ENCODE measurements at places on chromosomes 6 and 20.

DNA sequence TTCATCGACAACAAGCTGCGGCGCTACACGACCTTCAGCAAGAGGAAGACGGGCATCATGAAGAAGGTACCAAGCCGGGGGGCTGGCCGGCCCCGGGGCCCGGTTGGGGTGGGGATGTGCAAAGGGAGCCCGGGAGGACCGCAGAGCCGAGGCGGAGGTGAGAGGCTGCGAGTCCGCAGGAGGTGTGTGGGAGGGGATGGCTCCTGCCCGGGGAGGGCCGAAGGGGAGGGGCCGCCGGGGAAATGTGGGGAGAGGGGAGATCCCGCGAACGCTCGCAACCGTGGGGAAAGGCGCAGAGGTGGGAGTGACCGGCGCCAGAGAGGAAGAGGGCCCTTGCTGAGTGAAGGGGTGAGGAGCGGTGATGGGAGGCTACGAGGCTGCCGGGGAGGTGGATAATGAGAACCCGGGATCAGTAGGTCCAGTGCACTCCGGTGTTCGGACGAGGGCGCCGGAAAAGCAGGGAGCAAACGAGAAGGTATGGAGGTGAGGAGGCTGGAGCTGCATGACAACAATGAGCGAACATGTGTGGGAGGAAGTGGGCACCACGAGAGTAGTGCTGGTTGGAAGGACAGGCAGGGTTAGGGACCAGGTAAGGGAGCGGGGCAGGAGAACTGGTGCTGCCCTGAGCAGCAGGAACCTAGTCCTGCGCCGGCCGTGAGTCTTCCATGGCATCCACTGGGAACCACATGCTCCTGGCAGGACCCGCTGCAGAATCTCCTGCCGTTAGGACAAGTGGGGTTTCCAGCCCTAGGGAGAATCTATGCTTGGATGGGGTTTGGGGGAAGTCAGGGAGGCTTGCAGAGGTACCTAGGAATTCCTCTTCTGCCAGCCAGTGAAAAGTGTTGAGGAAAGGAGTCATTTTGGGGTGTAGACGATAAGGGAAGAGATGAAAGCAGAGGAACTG is 1.3 kb downstream of the SRF start:
- no peak for DNase-seq

GRCh38 chr6:128883906-128884305 is 968 bp downstream of the LAMA2 start:
- DNase-seq = no peak

DNA sequence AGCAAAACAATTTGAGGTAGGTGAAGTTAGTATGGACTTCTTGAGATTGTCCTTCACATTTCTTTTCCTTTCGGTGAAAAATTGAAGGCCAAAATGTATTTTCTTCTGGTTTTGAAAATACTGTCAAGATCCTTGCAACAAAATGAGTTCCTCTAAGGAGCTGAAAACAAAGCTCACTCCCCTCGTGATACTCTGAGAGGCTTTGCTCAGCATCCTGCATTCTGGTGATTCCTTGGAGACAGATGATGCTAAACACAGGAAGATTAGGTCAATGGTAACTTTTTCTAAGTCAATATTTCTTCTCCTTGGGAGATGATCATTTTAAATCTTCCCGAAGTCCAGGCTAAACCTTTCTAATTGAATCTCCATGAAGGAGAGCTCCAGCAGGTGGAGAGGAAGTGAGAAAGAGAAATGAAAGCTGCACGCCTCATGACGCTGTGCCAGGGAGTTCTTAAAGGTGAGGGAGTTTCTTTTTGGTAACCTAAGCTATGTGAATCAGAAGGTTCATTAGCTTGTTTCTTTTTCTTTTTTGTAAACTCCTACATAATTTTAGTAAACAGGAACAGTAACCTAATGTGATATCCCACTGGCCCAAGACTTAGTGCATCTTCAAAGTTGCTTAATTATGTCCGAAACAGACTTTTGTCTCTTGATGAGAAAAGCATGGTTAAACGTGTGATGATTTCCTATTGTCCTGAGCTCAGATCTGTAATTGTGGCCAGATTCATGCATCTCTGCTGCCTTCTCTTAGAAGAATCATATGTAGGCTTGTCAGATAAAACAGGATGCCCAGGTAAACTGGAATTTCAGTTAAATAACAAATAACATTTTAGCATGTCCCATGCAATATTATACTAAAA is 15.0 kb downstream of the ESR1 start:
- DNase-seq = no peak

- no peak for DNase-seq
These were observed 103.3 kb upstream of the BACH2 start for GRCh38 chr6:90399970-90400369.

DNA sequence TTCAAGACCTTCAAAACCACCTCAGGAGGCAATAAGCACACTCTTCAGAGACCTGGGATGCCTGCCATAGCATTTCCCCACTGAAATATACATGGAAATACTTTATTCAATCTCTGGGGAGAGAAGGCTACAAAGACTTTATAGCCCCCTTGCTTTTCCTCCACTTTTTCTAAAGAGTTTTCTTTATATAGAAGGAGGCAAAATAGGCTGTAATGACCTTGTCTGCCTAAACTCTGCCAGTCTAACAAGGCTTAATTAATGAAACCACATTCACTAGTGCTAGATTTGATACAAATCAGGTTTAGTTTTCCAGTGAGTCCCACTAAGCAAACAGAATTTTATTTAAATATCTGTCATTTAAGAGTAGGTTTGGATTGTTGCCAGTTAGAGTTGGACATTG is 114.9 kb downstream of the ADGRG6 start:
- DNase-seq = no peak

DNA sequence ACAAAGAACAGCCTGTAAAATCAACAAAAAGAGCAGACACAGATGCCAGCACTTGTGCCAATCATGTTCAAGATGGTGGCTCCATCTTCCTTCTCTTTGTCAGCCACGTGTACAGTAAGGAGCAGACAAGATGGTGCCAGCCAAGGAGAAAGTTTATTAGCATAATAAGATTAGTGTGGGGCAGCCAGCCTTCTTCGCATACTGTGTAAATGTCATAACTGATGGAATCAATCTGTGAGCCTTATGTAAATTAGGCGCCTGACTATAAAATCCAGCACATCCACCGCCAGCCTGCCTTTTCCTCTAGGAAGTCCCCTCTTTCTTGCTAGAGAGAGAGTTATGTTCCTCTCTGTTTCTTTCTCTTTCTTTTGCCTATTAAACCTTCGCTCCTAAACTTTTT is 99.7 kb upstream of the RALGAPA2 start:
- DNase-seq = no peak

- peak; percentile 19 for DNase-seq
These were observed 117.8 kb downstream of the RTN4IP1 start for GRCh38 chr6:106511288-106512047.

DNA sequence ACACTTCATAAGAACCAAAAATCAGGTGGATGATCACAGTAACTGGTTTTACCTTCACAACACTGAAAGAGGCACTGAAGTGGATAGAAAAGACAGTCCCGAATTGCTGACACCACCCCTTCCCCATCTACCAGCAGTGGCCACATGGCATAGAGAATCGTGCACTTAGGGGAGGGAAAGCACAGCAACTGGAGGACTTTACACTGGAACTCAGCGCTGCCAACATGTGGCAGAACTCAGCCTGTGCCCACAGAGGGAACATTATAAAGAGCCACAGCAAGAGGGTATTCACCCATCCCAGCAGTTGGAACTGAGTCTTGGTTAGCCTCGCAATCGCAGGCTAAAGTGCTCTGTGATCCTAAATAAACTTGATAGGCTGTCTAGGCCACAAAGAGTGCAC is 6.5 kb upstream of the KIAA1586 start:
- DNase-seq = no peak

DNA sequence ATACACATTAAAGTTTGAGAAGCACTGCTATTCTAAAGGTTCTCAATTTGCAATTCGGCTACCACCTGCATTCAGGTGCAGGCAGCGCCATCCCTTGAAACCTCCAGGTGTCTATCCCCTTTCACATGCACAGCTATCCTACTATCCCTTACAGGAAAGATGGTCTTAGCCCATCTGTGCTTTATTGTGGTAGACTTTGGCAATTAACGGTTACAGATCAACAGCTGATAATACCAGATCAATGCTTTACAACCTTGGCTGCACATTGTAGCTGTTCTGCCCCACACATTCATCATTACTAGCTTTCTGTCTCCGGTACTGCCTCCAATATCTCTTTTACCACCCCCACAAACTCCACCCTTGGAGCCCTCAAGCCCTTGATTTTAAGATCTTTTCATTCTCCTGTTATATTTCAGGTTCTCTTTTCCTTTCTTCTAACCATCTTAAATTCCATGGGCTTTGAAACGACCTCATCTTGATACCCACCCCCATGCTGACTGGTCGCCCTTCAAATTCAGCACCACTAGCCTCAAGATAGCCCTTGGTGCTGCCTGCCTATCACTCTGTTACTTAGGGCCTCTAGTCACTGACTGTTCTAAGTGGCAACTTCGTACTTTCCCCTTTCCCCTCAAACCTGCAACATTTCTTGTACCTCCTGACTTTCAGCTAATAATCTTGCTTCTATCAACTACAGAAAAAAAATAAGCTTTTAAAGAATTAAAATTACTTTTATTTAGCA is 50.8 kb downstream of the SPTLC3 start:
- no peak for DNase-seq

DNA sequence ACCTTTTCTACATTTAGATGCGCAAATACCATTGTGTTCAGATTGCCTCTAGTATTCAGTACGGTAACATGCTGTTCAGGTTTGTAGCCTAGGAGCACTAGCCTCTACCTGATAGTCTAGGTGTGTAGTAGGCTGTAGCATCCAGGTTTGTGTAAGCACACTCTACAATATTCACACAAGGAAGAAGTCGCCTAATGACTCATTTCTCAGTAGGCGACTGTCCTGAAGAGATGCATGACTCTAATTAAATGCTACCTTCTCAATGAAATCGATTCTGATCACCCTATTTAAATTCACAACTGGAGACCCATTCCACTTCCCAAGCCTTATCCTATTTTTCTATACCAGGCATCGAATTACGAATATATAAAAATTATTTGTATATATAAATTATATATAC is 1.3 kb downstream of the MCUR1 start:
- DNase-seq = no peak

- no peak for DNase-seq
These were observed 2.3 kb downstream of the FERMT1 start for GRCh38 chr20:6120491-6120988.

DNA sequence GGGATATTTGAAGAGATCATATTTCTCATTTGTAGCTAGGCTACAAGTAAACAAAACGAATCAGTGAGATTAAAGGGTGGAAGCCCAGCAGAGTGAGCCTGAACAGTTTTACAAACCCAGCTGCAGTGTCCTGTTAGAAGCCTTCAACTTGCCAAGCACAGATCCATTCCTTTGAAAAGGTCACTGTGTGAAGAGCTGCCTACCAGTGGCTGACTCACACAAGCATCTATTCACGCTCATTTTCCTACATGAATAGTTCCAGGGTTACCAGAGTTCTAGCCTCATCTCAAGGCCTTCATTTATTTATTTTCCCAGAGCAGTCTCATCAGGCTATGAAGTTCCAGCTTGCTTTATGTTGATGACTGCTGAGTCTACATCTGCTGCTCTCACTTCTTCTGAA is 25.7 kb upstream of the MLIP start:
- no peak for DNase-seq

DNA sequence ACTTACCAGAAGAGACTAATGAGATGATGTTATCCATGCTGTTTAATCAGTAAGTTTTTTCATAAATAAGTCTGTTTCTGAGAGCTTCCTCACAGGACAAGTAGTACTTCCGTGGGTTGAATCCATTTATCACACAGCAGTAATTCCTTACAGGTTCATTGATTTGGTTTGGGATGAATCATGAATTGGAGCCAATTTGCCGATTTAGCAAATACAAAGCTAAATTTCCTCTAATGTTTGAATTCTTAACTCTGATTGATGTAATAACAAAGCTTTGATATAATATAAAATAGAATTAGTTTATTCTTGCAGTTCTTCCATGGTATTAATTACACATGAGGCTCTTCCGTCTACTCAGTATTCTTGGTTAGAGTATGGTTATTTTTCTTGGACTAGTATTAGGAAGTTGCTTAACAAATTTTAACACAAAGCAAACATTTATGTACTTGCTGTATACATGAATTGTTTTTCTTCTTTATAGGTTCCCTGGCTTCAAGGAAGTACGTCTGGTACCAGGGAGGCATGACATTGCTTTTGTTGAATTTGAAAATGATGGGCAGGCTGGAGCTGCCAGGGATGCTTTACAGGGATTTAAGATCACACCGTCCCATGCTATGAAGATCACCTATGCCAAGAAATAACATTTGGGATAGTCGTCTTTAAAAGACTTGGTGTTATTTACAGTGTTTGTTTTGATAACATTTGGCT is 7.6 kb upstream of the OTOR start:
- no peak for DNase-seq

GRCh38 chr20:35200267-35200666 is 26.2 kb upstream of the MMP24 start:
- no peak for DNase-seq

All from SW 1271 (cell line).